M059J (cell line): ENCODE measurements at places on chromosomes 1 and 21.

GRCh38 chr1:218299416-218299815 is 14.3 kb downstream of the RRP15 start:
- DNase-seq: peak; percentile 61

DNA sequence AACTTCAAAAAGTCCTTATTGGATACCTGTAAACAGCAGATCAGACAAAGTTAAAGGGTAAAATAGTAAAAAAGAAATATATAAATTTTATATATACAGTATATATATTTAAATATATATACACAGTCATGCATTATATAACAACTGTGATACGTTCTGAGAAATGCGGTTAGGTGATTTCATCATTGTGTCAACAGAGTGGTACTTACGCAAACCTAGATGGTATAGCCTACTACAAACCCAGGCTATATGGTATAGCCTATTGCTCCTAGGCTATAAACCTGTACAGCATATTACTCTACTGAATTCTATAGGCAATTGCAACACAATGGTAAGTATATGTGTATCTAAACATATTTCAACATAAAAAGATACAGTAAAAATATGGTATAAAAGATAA is 222.7 kb downstream of the NUF2 start:
- no peak for DNase-seq

GRCh38 chr1:24771574-24771973 is 26.3 kb downstream of the CLIC4 start:
- DNase-seq: no peak

DNA sequence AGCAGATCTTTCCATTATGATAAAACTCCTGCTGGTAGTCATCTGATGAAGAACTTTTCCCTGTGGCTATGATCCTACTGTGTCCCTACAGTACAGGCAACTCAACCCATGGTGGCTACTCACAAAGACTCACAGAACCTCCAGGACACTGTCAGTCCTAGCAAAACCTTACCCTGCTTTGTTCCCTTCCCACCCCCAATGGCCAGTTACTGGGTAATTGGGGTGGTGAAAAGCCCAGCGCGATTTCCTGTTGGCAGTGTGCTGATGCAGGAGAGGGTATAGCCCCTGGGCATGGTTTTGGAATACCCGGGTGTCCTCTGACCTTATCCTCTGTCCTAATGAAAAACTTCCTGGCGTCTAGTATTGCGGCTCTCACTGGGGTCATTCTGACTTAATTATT is 533 bp upstream of the RGL1 start:
- DNase-seq: peak; percentile 56

DNA sequence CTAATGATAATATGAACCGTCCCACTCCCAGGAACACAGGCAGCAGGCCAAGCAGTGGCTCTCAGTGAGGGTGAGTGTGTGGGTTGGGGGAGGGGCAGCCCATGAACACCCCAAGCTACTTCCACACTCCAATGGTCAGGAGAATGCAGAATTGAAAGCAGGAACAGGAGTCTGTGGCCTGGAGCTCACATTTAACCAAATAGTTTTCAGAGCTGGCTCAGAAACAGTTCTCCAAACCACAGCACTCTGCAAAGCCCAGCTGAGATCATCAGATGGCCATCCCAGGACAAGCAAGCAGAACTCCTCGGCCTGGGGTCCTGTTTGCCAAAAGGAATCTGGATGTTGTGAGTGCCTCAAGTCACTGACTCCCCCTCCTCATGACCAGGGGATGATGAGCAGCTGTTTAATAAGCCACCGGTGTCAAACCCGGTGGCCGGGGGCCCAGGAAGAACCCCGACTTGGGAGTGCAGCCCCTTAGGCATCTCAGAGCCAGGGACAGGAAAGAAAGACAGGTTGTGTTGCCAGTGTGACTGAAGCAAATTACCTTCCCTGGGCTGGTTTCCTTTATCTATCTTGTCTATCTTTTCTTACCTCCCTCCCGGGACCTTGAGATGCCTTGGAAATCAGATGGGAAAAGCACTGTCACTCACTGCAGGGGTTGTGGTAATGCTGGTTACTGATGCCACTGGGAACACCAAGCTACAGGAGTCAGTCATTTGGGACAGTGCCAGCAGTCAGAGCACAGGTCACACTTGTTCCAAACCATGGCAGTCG is 20.4 kb downstream of the DEGS1 start:
- DNase-seq: peak; percentile 92

GRCh38 chr21:45294509-45295291 is 7.0 kb upstream of the POFUT2 start:
- DNase-seq: peak; percentile 99

DNA sequence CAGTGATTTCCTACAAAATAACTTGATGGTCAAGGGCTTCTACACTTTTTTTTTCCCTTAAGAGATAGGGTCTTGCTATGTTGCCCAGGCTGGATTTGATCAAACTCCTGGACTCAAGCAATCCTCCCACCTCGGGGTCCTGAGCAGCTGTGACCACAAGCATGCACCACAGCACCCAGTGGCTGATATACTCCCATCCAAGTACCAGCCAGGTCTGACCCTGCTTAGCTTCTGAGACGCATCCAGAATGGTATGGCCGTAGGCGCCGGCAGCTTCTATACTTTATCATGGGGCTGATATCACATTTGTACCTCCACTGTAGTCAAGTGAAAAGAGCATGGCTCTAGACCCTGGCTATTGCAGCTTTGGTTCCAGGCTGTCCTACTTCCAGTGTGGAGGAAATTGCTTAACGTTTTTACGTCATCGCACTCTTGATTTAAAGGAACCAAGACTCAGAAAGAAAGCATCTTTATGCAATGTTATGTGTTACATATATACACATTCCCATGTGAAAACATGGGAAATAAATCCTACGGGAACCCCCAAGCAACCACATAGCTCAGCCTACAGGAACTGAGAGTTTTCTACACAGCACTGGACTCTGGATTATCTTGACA is 39.5 kb downstream of the PDPN start:
- DNase-seq: no peak

GRCh38 chr1:164805399-164805798 is 246.4 kb downstream of the PBX1 start:
- no peak for DNase-seq

GRCh38 chr21:41411449-41412089 is 14.5 kb upstream of the MX1 start:
- DNase-seq: peak; percentile 77

DNA sequence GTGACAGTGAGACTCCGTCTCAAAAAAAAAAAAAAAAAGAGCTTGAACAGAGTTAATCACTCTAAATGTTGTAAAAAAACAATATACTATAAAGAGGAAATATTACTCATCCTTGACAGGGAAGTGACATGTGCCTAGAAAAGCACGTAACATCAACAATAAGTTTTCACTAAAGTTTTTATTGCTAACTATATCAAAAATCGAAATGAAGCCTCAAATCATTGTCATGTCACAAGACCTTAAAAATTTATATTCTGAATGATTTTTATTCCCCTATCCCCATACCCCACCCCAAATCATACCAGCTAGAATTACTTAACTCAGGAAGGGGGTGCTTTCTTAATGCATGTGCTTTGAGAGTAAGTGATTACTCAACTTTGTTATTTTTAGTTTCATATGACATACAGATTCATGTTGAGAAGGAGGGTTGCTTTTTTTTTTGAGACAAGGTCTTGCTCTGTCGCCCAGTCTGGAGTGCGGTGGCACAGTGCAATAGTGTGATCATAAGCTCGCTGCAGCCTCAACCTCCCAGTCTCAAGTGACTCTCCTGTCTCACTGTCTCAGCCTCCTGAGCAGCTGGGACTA is 53.6 kb upstream of the MUTYH start:
- DNase-seq: no peak

DNA sequence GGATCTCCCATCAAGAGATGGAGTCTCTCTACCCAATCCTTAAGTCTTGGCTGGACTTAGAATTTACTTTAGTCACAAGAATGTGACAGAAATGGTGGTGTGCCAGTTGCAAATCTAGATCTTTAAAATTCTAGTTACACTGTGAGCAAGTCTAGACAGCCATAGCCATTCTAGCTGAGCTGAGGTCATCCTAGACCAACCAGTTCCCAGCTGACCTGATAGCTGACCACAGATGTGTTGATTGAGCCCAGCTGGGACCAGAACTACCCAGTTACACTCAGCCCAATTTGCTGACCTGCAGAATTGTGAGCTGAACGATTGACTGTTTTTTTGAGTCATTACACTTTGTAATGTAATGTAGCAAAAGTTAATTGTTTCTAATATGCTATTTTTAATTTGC is 251.8 kb downstream of the ADGRL2 start:
- DNase-seq: peak; percentile 1

- DNase-seq: no peak
Observed at GRCh38 chr1:110872745-110873720, at the start of gene CD53. CD53 (plus strand) TSS chr1:110873148; CDS start chr1:110891409, 18,261 bp downstream.
